CD8-positive, alpha-beta T cell (primary cell): ENCODE measurements at places on chromosomes 6 and 20.

GRCh38 chr20:3744806-3745685 lies 12.6 kb downstream of the HSPA12B start:
- DNase-seq = peak; percentile 54

DNA sequence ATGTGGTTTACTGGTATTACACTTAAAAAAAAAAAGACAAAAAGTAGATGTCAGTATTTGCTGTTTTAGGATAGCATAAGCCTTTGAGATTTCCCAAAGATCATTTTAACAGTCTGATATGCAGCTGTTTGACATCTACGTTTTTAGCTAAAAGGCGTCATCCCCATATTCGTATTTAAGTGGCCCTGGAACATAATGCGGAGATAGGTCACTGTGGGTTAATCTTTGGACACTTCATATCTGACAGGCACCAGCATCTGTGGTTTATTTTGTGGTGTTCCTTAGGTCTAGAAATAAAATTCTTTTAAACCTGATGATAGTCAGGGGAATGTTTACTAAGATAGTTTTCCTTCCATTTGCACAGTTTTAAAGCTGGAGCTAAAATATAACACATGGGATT lies 313.7 kb downstream of the SOX4 start:
- no peak for DNase-seq

DNA sequence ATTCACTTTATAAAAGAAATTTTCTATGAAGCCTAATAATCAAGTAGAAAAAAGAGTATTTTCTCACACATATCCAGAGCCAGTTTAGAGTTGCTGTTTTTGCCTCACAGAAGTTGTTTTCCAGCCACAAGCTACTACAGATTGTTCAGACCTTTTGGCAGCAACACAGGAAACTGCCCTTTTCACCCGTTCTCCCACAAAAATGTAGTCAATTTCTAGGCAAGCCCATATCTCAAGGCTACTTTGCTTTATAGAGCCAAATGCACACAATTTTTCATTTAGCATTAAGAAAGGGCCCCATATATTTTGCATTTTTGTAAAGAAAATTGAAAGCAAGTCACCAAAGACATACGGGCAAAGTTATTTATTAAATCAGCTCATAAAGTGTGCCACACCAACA lies 49.5 kb downstream of the EPB41L2 start:
- no peak for DNase-seq

DNA sequence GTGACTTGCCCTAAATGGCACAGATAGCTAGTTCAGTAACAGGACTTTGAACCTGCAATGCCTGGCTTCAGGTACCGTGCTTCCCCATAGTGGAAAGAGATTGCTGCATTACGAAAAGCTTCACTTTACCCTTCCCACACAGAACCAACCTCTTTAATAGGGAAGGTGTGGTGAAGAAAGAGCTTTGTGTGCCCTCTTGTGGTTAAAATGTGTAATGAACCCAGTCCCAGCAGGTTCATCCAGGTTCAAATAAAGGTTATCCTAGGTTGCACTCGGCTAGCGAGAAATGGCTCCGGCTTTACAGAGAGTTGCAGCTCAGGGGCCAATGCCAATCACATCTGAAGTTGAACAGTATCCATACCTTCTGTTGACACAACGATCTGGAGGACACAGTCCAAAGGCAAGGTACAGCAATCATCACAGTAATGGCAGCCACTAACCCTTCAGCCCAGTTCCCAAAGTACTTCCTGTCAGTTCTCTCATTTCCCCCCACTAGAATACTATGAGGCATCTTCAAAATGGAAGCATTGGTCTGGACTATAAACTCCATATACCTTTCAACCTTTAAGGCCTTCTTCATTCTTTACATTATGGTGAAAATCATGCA lies 3.0 kb downstream of the DEFB115 start:
- DNase-seq = no peak

GRCh38 chr20:63740070-63740626 lies 572 bp downstream of the SLC2A4RG start:
- DNase-seq = no peak

GRCh38 chr6:107965746-107966145 lies 7.7 kb upstream of the SEC63 start:
- DNase-seq = no peak

DNA sequence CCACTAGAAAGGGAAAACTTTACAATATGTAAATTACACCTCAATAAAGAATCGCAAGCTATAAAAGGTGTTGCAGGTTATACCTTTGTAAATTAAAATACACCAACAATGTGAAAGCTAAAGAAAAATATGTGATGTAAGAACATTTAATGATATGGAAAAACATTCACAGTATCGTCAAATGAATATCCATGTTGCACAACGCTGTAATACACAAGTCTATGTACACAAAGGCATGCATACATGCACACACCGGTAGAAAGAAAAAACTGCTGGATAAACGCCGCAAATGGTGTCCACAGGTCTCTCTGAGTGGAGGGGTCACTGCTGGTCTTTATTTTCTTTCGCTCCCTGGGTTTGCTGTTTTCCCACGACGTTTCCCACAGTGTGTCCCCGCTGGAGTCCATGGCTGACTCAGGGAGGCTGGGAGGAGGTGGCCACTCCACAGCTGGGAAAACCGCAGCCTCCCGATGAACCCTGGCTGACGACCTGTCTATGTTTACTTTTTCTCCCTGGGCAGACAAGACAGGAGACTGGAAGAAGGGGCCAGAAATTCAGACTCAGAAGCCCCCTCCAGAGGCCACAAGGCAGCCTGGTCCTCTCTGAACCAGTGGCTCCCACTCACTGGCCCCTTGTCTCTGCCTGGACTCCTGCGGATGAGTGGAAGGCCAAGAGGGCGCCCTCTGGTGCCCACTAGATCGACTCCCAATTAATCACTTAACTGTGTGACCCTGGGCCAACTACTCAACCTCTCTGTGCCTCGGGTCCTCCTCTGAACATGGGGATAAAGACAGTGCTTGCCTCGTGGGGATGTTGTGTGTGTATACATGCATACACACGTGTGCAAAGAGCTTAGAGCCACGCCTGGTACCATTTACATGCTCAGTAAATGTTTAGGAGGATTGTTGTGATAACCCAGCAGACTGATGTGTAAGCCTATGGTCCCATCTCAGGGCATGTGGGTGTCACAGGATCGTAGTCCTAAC lies 12.8 kb upstream of the BPI start:
- DNase-seq = no peak

DNA sequence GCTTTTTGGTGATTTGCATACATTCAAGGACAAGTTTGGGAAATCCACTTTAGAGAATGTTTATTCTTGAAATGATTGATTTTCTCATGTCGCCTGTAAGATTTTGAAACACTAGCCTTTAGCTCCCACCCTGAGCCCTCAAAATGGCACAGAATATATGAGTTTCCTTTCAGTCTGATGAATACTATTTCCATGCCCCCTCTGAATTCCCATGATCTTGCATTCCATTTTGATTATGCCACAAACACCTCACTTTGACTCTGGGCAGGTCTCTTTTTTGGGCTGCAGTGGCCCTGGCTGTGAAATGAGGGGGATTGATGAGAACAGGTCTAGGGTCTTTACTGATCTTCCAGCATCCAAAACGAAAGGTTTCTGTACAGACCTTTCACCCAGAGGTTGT lies 50.4 kb downstream of the SULF2 start:
- no peak for DNase-seq

GRCh38 chr20:39706184-39706663 lies 744.1 kb downstream of the DHX35 start:
- DNase-seq = no peak

- DNase-seq = no peak
Observed at GRCh38 chr6:119128252-119128912, 49.9 kb upstream of the FAM184A start.

DNA sequence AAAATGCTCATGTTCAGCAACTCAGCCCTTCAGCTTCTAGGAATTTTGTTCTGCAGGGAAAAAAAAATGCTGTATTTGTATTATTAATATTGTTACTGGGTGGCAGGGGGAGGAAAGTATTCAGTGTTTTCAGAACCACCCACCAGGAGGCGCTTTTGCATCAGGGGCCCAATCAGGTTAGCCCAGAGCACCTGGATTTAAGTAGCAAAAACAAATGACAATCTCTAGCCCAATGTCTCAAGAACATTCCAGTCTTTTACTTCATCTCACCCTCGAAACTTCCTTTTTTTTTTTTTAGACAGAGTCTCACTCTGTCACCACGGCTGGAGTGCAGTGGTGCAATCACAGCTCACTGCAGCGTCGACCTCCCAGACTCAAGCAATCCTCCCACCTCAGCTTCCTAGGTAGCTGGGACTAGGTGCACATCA lies 635 bp upstream of the C20orf203 start:
- peak; percentile 74 for DNase-seq

- no peak for DNase-seq
Observed at GRCh38 chr6:40931931-40932330, 107.1 kb downstream of the UNC5CL start.

GRCh38 chr20:18428490-18429173 lies 38.2 kb downstream of the DZANK1 start:
- no peak for DNase-seq

GRCh38 chr6:116974526-116975316 lies 97.7 kb downstream of the RFX6 start:
- no peak for DNase-seq

DNA sequence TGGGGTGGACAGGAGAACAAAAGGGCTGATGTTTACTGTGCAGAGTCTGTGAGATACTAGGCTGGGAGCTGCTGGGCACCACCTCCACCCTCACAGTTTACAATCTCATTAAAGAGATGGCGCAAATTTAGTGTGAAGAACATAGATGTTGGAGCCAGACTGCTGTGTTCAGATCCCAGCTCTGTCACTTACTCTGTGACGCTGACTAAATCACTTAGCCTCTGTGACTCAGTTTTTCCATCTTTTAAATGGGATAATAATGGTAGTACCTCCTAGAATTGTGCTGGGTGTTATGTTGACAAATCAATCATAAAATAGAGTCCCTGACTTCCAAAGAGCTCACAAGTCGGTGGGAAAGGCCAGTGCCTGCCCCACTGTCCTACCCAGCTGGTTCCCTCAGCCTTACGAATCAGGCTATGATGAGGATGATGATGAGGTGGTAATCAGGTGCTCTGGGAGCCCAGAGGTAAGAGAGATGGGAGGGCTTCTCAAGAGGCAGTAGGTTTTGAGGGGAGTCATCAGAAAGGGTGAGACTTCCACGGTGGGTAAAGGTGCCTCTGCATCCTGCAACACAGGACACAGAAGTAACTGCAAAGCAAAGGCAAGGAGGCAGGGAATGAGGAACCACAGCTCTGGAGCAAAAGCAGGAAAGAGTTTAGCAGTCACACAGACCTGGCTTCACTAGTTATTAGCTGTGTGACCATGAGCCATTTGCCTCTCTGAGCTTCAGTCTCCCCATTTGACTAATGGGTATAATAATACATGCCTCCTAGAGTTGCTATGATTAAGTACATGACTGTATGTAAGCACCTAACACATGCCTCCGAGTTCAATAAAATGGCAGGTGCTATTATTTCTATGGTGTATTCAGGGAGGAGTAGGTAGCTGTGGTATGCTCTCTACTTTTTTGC lies 8.9 kb downstream of the FYN start:
- DNase-seq = no peak

DNA sequence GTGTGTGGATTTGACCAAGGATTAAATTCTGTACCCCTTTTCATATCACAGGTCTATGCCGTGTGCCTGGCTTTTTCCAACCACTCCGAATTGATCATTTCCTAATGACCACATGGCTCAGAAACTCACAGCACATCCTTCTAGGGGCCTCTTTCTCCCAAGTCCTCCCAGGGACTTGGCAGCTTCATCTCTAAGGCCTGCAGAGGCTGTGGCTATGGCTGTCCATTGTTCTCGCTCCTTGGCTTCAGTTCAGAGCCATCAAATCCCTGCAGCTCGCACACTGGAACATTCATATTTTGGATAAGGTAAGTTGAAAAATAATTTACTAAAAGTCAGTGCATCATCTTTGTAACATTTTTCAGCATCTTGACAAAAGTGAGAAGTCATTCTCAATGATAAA lies 497.2 kb upstream of the CDH4 start:
- DNase-seq = no peak

DNA sequence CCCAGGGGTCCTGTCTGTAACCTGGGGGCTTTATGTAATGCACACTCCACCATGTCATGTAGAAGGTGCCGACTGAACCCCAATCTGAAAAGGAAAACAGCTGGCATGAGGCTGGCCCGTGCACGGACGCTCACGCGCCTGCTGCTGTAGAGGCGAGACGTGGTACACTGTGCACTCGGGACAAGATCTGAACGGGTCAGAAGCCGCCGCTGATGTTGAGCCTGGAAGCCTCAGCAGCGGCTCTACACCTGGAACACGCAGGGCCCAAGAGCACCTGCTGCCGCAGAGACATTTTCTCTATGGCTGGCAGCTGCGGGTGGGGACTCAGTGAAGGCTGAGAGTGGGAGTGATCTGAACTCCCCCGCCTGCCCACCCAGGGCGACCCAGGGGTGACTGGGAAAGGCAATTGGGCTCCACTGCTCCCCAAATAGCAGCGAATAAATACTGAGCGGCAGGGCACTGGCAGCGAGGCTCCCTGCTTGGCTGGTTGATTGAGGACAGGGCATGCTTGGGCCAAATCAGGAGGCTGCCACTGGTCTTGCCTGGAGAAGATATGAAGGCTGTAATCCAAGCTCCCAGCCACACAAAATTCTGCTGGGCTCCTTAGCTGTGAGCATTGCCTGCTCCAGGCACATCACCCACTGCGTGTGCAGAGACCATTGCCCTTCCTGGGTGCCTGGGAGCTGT lies 2.5 kb upstream of the OGFR start:
- DNase-seq = no peak

GRCh38 chr20:1536893-1537730 lies 20.4 kb downstream of the SIRPD start:
- DNase-seq = no peak
